CD4-positive, alpha-beta memory T cell (primary cell): ENCODE measurements at places on chromosomes 11 and 22.

DNA sequence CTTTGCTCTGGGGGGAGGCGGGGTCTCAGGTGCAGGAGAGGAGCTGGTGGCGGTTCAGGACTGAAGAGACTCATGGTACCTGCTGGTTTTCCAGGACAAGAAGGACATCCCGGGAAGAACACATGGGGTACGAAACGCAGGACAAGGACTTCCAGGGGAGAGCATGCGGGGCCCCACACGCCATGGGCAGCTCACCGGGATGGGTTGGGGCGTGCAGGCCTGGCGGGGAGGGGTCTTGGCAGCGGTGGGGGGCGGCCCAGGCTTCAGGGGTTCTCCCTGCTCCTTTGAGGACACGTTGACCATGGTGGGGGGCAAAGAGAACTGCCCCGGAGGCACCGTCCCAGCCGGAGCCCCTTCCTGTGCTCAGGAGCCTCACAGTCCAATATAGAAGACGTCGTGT lies 673.2 kb downstream of the BRD1 start:
- DNase-seq: no peak

DNA sequence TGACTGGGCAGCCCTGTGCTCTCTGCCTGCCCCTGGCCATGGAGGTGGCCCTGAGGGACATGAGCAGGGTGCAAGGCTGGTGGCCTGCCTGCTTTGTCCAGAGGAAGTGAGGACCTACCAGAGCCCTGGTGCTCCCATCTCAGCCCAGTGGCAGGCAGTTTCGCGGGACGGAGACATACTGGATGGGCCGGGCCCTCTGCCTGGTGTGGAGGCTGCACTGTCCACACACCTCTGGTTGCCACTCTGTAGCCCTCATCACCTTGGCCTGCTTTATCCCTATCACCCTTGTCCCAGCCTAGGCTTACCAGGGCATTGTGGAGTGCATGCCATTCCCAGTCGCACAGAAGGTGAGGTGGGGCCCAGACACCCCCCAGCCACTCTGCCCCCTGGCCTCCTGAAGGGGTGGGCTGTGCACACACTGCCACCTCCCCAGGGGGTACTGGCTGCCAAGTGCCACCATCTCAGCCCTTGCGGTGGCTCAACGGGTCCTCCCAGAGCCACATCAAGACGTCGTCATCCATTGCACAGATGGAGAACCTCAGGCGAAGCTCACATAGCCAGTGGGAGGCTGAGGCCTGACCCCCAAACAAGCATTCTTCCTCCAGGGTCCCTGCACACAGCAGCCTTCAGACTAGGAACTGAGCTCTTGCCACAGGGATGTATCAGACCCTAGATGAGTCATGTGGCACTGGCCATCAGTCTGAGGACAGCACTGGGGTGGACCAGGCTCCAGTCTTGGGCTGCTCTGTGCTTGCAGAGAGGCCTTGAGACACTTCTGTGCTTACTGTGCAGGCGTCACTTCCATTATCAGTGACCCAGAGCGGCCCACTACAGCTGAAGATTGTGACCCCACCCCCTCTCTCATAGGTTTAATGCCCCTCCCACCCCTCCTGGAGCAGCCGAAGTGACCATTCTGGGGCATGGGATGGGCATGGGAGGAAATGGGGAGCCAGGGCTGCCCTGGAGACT lies 176.1 kb downstream of the IGLL1 start:
- no peak for DNase-seq

DNA sequence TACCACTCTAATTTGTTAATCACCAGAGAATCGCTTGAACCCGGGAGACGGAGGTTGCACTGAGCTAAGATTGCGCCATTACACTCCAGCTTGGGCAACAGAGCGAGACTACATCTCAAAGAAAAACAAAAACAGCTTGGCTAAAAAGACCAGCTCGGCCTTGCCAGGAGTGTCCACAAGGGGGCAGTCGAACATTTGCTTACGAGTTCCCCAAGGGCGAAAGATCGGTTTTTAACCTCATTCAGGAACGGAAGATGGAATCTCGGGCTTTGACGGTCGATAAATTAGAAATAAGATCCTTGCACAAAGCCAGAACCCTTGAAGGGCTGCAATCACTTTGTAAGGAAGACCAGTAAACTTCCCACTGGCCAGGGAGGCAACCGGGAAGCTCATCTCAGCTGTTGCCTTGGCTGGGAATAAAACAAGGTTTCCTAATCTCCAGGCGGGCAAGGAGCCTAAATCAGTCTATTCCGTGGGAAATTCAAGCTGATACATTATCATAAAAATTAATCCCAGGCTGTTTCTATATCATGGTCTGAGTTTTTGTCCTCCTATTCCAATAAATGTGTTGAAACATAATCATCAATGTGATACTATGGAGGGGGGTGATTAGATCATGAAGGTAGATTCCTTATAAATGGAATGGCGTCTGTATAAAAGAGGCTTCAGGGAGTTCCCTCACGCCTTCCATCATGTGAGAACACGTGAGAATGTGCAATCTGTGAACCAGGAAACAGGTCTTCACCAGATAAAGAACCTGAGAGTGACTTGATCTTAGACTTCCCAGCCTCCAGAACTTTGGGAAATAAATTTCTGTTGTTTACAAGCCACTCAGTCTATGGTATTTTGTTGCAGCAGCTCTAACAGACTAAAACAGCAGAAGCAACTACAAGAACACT lies 14.9 kb upstream of the SLC29A2 start:
- DNase-seq: peak; percentile 76

- DNase-seq: no peak
Observed at GRCh38 chr11:60838132-60838531, 3.8 kb upstream of the CCDC86 start.

DNA sequence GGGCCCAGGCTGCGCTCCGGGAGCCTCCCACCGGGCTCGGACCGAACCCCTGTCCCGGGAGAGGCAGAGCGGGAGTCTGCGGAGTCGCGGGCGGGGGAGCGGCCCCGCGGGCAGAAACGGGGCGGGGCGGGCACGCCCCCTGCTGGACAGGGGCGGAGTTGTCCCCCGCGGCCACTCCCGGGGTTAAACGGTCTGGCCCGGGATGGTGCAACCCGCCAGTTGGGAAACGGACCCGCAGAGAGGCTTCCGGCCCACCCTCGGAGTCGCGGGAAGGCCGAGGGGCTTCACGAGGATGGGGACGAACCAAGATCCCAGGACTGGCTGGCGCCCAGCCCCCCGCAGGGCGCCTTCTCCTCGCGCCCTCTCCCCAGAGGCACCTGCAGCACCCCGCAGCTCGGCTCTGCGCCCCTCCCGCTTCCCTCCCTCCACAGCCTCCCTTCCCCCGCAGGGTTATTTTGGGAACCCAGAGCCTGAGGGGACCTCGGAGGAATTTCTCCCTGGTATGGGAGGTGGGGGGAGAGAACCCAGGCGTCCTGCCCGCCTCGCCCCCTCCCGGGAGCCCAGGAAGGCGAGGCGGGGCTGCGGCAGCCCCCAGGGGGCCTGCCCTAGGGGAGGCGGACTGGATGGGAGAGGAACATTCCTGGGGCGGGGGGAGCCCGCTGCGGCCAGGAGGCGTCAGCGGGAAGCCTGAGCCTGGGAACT lies 902 bp downstream of the RASGRP2 start:
- peak; percentile 83 for DNase-seq

- no peak for DNase-seq
Observed at GRCh38 chr22:50059881-50060262, 1.8 kb upstream of the TTLL8 start.

- no peak for DNase-seq
Observed at GRCh38 chr11:102139081-102139498, 28.8 kb downstream of the YAP1 start.

GRCh38 chr22:50481440-50482106 lies at the start of gene ADM2:
TSS of gene ADM2 (plus strand) at chr22:50481543. CDS start at chr22:50481848, 305 bp downstream.
- peak; percentile 61 for DNase-seq

DNA sequence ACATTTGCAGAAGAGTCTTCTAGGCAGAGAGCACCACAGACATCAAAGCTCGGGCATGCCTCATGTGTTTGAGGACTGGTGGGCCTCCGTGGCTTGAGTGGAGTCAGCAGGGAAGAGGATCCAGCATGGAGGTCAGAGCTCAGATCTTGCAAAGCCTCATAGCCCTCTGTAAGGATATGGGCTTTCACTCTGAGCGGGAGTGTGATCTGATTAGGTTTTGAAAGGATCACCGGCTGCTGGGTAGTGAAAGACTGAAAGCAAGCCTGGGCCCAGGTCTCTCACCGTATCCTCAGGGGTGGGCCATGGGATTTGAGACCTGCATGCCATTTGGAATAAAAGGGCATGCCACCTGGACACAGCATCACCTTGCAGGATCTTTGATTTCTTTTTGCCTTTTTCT lies 112.7 kb downstream of the TEAD1 start:
- no peak for DNase-seq

GRCh38 chr11:102225689-102226568 lies 91.4 kb upstream of the BIRC3 start:
- DNase-seq: no peak

DNA sequence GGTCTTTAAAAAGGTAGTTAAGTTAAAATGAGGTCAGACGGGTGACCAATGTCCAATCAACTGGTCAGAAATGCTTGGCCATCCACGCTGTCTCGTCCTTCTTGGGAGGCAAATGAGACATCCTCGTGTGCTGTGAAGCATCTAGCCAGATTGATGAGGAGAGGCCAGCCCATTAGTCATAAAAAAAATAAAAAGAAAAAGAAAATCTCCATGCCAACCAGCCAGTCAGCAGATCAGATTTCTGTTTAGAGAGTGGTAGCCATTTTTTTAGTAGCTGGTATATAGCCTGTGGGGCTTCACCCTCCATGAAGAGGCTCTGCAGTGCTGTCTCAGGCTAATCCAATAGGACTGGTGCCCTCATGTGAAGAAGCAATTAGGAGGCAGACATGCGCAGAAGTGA lies 343.1 kb upstream of the SYN3 start:
- no peak for DNase-seq

GRCh38 chr11:17169876-17170275 lies 37.9 kb downstream of the PIK3C2A start:
- no peak for DNase-seq

DNA sequence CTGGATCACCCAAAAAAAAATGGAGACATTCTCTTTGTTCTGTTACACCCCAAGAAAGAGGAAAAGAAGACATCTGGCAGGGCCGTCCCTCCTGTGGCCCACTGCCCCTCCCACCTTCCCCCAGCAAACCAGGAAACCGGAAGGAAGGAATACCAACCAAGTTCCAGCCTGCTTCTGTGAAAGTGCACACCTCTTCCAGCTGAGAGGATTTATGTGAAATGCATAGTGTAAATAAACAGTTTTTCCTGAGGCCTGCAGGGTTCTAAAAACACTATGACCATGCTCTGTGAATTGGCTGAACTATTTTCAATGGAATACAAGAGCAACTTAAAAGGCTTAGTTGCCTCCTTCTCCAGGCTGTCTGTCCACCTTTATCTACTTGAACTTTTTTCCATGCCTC lies 50.0 kb upstream of the CHST1 start:
- no peak for DNase-seq

- no peak for DNase-seq
Observed at GRCh38 chr11:134958336-134958640, 546.2 kb upstream of the B3GAT1 start.

GRCh38 chr11:61588728-61589191 lies 7.9 kb upstream of the SYT7 start:
- DNase-seq: no peak

- DNase-seq: peak; percentile 42
Observed at GRCh38 chr11:86818462-86819192, 18.3 kb downstream of the PRSS23 start.

GRCh38 chr11:119356349-119357031 lies 10.0 kb upstream of the MFRP start:
- DNase-seq: peak; percentile 69

GRCh38 chr11:45538939-45539338 lies 126.5 kb downstream of the CHST1 start:
- DNase-seq: no peak

DNA sequence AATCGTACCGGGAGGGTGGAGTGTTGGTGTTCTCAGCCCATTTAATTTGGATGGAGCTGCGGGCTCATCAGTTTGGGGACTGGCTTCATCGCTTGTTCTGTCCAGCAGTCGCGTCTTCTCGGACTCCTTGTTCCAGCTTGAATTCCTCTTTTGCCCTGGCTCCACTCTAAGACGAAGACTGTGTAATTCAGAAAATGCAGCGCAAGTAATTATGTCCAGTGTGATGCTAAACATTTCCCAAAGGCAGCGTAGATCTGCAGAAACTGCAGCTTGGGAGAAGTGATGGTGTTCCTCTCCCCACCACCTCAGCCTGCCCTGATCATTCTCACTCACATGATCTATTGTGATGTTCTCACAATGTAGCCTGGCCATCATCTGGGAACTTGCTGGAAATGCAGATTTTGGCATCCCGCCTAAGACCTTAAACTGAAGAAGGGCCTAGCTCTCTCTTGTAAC lies 666 bp downstream of the SLC25A18 start:
- no peak for DNase-seq

GRCh38 chr22:48154169-48154942 lies 1391.9 kb downstream of the TBC1D22A start:
- DNase-seq: no peak
